ENCODE measurements at places on chromosomes 4 and X.

GRCh38 chr4:113080050-113080449 is 30.6 kb downstream of the ANK2 start:
- DNase-seq = no peak

DNA sequence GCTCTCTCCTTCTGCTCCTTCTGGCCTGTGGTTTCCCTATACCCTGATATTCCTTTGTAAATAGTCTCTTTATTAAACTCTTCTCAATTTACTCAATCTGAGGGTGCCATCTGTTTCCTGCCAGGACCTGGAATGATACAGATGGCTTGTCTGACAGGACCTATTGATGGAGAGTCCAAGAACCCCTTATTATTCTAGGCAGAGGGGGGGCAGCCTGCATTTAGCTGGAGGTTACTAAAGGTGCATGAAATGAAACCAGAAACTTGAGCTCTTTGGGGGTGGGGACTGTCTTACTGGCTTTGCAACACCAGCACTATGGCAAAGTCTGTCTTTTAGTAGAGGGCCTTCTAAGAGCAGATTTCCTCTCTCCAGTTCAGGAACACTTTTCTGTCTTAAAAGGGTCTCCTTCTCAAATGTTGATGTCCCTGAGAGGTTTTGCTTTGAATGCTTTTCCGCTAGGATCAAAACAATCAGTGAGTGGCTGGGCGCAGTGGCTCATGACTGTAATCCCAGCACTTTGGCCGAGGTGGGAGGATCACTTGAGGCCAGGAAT is 162.5 kb upstream of the MED14 start:
- DNase-seq = no peak

- no peak for DNase-seq
These were observed 47.0 kb downstream of the SPRY1 start for GRCh38 chr4:123443401-123444289.

- no peak for DNase-seq
These were observed 23.6 kb downstream of the RBM10 start for GRCh38 chrX:47168495-47169073.

DNA sequence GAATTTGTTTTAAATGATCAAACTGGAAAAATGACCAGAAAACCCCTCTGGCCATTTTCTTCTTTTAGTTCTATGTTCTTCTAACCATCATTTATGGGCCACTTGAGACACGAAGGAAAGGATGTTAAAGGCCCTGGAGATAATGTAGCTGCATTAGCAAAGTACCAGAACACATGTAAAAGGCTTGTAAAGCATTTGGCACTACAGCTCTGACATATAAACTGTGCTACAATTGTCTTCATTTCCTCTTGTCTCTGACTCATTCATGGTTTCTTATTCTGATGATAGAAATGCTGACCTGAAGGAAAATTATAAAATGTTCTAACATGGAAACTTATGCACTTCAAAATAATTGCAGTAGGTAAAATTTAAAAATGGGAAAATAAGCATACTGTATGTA is 388.7 kb downstream of the FAT4 start:
- no peak for DNase-seq

DNA sequence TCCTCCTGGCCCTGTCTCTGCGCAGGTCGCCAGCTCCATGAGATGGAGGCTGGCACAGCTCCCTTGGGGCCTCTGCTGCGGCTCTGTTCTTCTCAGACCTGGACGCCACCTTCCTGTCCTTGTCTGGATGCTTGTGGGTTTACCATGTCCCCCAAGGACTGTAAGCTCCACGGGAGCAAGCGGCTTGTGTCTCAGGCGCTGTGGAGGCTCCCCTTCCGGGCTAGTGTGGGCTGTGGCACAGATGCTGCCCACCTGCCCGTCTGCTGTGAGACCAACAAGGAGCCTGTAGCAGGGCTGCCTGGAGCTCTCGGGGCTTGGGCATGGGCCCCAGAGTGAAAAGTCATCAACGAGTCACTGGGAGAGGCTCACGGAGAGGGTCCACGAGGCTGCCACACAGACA is 25.2 kb downstream of the NAT8L start:
- DNase-seq = no peak

DNA sequence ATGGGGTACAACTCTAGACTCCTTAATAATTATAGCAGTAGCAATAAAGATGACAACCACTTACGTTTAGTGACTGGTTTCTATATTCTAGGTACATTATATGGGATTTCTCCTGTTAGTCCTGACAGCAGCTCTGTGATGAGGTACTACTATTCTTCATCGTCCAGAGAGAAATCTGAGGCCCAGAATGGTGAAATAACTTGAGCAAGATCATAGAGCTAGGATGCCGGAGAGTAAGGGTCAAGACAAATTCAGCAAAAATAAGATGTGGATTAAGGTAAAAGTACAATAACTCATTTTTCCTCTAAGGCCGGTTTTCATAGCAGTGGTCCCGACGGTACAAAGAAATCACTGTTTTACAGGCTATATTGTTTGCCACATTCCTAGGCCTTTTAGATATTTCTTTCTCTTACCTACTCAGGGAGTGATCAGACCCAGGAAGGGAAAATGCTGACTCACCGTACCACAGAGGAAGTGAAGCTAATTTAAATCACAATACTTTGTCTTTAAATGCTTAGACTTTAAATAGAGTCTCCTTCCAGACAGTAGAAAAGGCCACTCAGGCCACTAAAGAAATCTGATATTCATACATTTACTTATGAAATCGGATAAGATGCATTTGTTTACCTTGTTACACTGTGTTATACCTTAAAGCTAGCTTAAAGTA is 2023.0 kb upstream of the AGA start:
- no peak for DNase-seq

GRCh38 chr4:88865466-88865865 is 167.8 kb upstream of the NAP1L5 start:
- no peak for DNase-seq

- no peak for DNase-seq
These were observed 74.9 kb downstream of the MTMR1 start for GRCh38 chrX:150768132-150768485.

DNA sequence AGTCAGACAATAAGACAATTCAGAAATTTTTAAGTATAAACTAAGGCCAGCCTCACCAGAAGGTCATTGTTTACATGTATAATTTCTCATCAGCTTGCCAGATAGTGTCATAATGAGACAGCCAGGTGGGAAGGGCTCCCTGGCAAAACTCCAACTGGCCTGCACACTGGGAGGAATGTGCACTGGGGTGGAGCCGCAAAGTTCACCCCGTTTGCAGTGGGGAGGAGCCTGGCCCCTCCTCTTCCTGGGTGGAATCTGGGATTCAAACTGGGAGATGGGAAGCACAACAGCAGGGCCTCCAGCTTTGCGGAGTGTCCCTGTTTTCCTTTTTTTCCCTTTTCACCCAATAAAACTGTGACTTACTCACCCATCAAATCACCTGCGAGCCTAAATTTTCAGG is 329.9 kb downstream of the SMARCA1 start:
- no peak for DNase-seq
